ENCODE measurements at places on chromosomes 7 and 10.

- no peak for DNase-seq
These were observed 859.4 kb downstream of the TYW1 start for GRCh38 chr7:67856046-67856445.

- no peak for DNase-seq
These were observed 221.5 kb downstream of the INHBA start for GRCh38 chr7:41481353-41481752.

- DNase-seq, result no peak
These were observed 6.0 kb upstream of the FRMD4A start for GRCh38 chr10:14336736-14337135.

GRCh38 chr7:156616269-156617202 lies 24.0 kb upstream of the RNF32 start:
- DNase-seq, result no peak

DNA sequence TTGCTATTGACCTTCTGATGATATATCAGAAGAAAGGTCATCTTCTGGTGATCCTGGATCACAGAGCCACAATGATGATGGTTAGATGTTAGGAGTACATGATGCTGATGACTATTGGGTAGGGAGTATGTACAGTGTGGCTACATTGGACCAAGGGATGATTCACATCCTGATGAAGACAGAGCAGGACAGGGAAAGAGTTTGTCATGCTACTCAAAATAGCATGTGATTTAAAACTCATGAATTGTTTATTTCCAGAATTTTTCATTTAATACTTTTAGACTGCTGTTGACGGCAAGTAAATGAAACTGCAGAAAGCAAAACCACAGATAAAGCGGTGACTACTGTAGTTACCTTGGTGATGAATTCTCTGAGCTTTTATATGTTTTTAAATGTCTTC lies 397.3 kb downstream of the PPP1R3A start:
- no peak for DNase-seq

DNA sequence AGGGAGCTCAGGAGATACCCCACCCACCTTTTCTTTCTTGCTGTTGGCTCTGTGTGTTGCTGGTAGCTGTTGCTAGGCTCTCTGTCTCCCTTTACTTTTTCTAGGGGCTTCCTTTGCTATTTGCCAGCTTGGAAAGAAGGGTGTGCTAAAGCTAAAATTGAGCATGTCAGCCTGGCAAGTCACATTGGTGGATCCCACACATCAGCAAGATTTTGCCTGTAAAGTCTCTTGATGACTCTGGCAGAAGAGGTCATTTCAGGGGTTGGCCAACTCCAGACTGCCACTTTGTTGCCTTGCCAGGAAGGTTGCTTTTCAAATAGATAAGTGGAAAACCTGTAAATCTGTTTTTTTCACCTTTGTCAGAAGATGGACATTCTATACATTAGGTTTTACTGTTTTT lies 9.9 kb downstream of the CCNY start:
- no peak for DNase-seq

- DNase-seq, result no peak
These were observed 17.4 kb upstream of the TMEM236 start for GRCh38 chr10:17734432-17735080.

All from NCI-H774 (cell line).